ENCODE measurements at places on chromosomes 6 and 20.

DNA sequence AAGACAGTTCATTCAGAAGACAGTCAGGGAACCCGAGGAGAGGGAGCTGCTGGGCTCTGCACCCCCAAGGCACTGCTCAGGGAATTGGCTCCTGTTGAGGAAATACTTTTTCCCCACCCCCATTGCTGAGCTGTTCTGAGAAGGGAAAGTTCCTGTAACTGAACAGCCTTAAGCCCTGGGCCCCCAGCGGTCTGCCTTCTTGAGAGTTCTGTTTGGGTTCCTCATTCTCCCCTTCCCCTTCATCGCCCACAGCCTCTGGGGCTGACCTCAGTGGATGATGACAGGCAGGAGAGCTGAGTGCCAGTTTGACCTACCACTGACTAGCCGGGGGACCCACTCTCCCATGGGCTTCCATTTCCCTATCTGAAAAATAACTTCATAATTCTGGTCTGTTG, 10.7 kb downstream of the HCK start:
- no peak for DNase-seq
- no peak overlapping the region for H3K4me3 ChIP-seq
- no peaks in the 10 kb centered on the region for H3K36me3 ChIP-seq
- H3K27me3 ChIP-seq = peaks cover 12% of the 10 kb centered on the region
- H3K4me1 ChIP-seq = no peaks in the 10 kb centered on the region
- H3K27ac ChIP-seq = no peak overlapping the region

DNA sequence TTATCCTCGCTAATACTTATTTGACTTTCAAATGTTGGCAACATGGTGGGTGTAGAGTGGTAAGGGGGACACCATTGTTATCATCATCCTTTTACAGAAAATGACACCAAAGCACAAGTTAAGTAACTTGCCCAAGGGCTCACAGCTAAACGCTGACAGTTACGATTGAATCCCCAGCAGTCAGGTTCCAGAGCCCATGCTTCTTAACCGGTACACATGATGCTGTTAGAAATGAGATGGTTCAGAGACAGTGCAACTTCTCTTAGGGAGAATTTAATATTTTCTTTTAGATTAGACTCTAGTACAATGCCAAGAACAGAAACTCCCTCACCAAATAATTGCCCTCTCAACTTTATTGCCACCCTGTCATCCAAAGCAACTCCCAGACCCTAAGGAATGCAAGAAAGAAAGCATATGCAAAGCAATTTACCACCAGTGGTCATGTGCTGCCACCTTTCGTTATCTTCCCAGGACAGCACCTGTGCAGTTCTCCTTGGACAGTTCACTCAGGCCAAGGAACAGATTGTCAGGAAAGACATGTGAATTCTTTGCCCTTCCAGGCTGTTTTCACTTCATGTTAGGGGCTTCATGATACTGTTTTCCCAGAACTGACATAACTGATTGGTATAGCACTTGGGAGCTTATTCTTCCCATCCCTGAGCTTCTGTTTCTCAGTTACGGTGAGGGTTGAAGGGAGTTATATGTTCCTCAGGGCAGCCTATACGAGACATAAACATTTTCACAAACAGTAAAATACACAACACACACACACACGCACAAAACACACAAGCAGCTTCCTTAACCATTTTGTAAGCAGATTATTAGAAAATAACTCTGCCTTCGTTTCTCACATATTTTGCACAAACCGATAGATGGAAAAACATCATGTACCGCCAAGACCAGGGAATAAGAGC, 5.1 kb downstream of the HLA-DMA start:
- peak; percentile 67 for DNase-seq
- no peaks in the 10 kb centered on the region for H3K27me3 ChIP-seq
- no peak overlapping the region for H3K4me3 ChIP-seq
- H3K27ac ChIP-seq = no peak overlapping the region
- no peaks in the 10 kb centered on the region for H3K36me3 ChIP-seq

- no peak overlapping the region for H3K27ac ChIP-seq
- no peak for DNase-seq
- no peaks in the 10 kb centered on the region for H3K27me3 ChIP-seq
- no peaks in the 10 kb centered on the region for H3K36me3 ChIP-seq
These were observed 21.5 kb downstream of the VNN2 start for GRCh38 chr6:132736239-132736638.

- H3K27ac ChIP-seq = no peak overlapping the region
- H3K27me3 ChIP-seq = no peaks in the 10 kb centered on the region
- no peaks in the 10 kb centered on the region for H3K4me1 ChIP-seq
- no peaks in the 10 kb centered on the region for H3K36me3 ChIP-seq
These were observed 13.5 kb downstream of the NCOA7 start for GRCh38 chr6:125804264-125804663.
